ENCODE measurements at places on chromosomes 13 and 19.

- DNase-seq: no peak
Measured at GRCh38 chr19:21603431-21604231, 98.2 kb downstream of the ZNF429 start.

DNA sequence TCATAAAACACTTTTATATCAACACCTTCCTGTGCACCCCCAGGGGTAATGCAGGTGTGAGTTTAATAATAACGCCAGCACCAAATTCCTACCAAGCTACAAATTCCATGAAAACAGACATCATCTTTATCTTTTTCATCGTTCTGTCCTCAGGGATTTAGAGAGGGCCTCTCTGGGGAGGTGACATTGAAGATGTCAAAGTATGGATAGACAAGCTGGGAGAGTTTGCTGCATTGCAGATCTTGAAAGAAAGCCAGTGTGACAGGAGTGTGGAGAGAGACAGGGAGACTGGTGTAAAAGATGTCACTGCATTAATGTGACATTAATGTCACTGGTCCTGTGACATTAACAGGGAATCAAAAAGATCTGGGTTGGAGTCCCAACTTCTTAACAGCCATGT is 10.1 kb downstream of the CACNG6 start:
- DNase-seq: no peak

- DNase-seq: no peak
Measured at GRCh38 chr13:26557051-26557392, 461 bp upstream of the WASF3 start.

DNA sequence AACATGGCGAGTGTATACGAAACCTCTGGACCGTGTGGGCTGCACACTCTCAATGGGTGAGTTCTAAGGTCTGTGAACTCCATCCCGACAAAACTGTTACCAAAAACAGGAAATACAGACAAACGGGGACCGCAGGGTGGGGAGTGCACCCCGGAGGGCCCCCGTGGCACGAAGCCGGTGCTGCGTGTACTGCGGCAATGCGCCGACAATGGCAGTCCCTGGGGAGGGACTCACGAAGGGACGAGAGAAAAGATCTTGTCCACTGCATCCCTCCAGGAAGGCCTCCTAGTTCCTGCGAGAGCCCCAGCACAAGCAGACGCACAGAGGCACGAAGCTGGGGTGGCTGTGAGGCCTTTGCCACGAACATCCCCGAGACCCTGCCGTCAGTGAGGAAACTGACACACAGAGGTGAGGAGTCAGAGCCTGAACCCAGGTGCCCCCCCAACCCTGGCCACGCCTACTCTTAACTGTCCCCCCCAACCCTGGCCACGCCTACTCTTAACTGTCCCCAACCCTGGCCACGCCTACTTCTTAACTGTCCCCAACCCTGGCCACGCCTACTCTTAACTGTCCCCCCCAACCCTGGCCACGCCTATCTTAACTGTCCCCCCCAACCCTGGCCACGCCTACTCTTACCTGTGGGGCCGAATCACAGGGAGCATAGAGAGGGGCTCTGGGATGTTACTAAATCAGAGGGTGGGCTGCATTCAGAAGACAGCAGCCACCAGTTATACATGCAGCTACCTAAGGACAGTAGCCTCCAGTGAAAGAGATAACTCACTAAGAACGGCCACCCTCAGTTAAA is 4.2 kb downstream of the MED16 start:
- no peak for DNase-seq

- DNase-seq: no peak
Measured at GRCh38 chr19:13181747-13182388, 31.7 kb downstream of the IER2 start.
